Stimulated activated CD4-positive, alpha-beta T cell treated with anti-CD3 and anti-CD28 coated beads, Interleukin-12 subunit alpha, Interleukin-12 subunit beta, amount 100 ng/mL, for 4 hours (primary cell): ENCODE measurements at places on chromosomes 1 and 21.

GRCh38 chr1:189678779-189679178 lies 798.9 kb downstream of the BRINP3 start:
- DNase-seq, result no peak

GRCh38 chr1:26429721-26430120 lies 2.4 kb upstream of the DHDDS start:
- DNase-seq, result no peak

DNA sequence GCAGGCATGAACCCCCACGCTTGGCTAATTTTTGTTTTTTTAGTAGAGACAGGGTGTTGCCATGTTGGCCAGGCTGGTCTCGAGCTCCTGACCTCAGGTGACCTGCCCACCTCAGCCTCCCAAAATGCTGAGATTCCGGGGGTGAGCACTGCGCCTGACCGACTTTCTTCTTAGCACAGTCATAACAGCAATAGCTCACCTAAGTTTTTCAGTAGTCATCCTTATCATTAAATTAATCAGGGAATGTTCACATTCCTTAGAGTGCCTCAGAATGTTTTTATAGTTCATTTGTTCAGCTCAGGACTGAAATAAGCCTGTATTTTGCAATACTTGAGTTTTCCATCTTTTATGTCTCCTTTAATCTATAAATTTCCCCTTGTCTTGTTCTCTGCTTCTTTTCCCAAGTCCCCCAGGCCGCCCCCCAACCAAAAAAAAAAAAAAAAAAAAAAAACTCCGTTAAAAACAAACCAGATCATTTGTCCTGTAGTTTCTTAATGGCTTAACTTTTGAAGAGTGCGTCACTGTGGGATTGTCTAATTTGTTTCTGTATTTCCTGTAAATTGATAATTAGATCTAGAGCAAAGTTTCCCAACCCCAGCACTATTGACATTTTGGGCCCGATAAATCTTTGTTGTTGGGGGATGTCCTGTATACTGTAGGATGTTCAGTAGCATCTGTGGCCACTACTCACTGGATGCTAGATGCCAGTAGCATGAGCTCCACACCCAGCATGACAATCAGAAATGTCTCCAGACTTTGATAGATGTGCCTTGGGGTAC lies 120.7 kb downstream of the ITSN1 start:
- no peak for DNase-seq

DNA sequence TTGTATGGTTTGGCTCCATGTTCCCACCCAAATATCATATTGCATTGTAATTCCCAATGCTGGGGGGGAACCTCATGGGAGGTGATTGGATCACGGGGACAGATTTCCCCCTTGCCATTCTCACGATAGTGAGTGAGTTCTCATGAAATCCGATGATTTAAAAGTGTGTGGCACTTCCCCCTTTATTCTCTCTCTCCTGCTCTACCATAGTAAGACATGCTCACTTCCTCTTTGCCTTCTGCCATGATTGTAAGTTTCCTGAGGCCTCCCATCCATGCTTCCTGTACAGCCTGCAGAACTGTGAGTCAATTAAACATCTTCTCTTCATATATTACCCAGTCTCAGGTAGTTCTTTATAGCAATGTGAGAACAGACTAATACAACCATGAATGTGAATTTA lies 211.6 kb upstream of the NR5A2 start:
- DNase-seq, result no peak

DNA sequence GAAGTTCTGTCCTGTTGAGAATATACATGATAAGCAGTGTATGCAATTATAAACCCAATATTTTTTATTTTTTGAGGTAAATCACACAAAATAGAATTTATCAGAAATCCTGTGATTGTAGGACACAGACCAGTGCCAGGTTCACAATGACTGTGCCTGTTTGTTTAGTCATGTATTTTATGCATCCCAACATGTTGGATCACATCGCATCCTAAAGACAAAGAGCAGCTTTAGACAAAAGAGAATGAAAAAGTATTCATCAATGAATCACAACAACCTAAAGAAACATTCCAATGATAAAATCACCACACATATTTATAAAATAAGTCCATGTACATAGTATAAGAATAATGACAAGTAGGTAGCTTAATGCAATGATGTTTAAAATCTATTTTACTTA lies 53.2 kb upstream of the LRRC8D start:
- DNase-seq, result no peak

- DNase-seq, result no peak
Observed at GRCh38 chr1:226436855-226437491, 29.1 kb upstream of the PARP1 start.

- DNase-seq, result no peak
Observed at GRCh38 chr1:65011983-65012382, 45.6 kb upstream of the JAK1 start.

- DNase-seq, result no peak
Observed at GRCh38 chr1:214363386-214363785, 82.4 kb downstream of the SMYD2 start.

GRCh38 chr1:43885279-43885801 lies 48.3 kb upstream of the ARTN start:
- DNase-seq, result no peak

- DNase-seq, result no peak
Observed at GRCh38 chr1:117104986-117105385, 16.6 kb downstream of the TRIM45 start.

DNA sequence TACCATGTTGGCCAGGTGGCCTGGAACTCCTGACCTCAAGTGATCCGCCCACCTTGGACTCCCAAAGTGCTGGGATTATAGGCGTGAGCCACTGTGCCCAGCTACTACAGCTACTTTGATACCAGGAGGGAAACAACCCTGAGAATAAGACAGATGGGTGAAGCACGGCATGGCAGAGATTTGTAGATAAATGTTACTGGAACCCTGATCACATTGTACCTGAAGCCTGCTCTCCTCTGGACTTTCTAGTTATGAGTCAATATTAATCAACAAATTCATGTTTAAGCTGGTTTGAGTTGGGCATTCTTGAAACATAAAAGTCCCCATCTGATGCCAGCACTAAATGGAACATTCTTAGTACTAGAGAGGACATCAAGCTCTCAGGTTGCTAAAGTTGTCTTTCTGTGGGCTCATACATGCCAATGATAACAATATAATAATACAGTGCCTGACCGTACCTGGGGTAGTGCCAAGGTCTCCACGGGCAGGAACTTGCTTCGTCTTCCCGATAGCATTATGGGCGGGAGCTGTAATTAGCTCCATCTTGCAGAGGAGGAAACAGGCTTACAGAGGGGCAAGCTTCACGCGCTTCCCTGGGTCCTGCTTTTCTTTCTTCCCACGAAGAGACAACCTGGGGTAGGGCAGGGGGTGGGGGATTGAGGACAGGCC lies 30.7 kb upstream of the SLC19A1 start:
- no peak for DNase-seq

GRCh38 chr1:67489643-67490042 lies 59.4 kb upstream of the SERBP1 start:
- DNase-seq, result peak; percentile 3

DNA sequence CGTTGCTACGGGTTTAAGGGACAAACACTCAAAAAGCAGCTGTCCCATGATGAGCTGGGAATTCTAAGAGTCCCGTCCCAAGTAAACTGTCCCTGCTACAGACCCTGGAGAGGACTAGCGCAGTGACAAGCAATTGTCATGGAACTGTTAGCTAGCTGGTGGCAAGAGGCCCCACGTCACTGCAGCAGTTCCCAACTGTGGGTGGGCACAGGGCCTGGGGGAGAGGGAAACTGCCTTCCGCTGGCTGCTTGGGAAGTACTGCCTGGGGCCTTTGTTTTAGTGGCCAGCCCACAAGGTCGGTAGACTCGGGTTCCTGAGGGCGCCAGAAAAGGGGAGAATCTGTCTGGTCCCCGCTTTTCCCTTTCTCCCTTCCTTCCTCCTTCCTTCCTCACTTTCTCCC lies 97.4 kb downstream of the LACTBL1 start:
- DNase-seq, result no peak

DNA sequence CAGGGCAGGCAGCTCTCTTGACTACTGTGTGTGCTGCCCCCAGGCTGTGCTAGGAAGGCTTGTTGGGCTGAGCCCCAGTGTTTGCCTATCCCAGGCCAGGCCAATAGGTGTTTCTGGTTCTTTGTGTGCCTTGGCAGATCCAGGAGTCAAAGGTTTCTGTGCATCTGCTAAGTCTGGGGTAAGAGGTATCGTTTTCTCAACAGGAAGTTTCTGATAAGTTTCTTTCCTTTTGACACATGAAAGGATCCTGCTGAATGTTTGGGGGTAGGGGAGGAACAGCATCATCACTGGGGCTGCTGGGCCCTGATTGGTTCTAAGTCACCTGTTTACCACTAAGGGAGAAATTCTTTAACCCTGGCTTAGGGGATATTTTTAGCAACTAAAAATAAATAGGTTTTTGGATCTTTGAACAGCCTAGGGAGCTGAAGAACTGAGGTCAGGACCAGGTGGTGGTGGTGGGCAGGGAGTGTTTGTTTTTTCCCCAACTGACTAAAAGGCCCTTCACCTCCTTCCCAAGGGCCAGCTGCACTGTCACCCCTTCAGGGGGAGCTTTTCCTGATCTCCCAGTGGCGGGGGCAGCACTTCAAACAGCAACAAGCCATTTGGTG lies 85.1 kb downstream of the KCNN3 start:
- peak; percentile 39 for DNase-seq

- DNase-seq, result no peak
Observed at GRCh38 chr1:42748461-42749410, 8.7 kb upstream of the CLDN19 start.

DNA sequence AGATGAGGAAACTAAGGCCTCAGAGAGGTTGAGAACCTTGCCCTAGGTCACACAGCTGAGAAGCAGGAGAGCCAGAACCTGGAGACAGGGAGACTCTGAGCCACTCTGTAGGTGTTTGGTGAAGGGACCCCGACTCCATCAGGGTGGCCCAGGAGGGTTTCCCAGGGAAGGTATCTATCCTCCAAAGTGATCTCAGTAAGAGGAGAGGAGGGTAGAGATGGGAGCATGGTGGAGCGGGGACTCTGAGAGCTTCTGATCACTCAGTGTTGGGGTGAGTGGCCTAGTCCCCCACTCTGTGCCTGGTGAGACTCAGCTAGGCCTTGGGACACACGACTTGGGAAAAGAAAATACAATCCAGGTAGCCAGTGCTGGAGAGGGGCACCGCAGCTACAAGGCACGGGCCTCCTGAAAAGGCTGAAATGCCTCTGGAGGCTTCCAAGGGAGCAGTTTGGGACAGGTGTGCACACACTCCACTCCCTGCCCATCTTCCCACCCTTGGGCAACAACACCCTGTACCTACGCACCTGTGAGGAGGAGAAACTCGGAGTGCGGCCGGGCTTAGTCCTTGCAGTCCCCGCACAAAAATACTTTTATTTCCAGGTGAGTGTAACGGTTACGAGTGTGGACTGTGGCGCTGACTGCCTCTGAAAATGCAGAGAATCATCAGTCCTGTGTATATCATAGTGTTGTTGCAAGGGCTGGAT lies 80.8 kb downstream of the CAMK2N1 start:
- DNase-seq, result no peak

- no peak for DNase-seq
Observed at GRCh38 chr1:63748046-63748580, 25.7 kb upstream of the ROR1 start.

DNA sequence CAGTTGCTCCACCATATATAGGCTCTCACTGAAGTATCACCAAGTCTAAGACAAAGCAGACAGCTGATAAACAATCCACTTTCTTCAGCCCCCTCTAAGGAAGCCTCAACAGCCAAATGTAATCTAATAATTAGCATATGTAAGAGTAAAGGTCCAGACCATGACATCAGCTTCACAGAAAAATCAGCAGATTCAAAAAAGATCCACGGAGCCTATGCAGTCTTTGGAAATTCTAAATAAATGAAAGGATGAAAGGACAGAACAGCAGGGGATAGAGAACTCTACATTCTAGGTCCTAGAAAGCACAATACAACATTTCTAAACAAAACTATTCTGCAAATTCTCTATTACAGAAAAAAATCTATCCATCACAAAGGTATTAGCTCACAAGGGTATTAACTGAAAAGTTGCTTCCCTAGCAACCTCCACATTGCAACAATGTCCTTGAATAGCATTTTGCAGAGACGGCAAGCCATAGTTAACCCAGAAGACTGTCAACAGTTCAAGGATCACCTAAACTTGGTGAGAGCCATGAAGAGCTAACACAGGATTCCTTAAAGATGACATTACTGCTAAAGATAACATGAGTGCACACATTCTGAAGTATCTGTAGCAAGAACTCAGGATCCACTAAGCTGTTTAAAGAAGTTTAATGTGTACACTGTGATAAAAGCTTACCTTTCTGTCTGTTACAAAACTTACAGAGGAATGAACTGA lies 74.3 kb downstream of the SIPA1L2 start:
- DNase-seq, result no peak

DNA sequence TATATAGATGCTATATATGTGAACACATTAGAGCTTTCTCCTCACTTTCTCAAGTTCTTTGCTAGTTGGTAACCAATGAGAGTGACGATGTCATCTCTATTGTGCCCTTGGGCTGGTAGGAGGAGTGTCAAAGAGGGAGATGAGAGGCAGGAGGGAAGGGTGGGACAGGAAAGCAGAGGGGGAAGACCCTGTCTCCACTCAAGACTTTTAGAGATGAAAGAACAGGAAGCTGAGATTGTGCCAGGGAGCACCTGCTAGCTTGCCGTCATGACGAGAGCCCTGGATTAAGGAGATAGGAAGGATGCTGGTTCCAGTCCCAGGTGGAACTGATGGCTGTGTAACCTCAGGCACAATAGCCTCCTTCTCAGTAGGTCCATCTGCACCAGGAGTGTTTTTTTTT lies 16.7 kb downstream of the CNR2 start:
- no peak for DNase-seq

- peak; percentile 54 for DNase-seq
Observed at GRCh38 chr21:14773777-14774345, 227.7 kb upstream of the SAMSN1 start.

- DNase-seq, result no peak
Observed at GRCh38 chr1:17420391-17420918, 19.0 kb downstream of the RCC2 start.

GRCh38 chr1:114320586-114320985 lies 166.9 kb upstream of the SYT6 start:
- no peak for DNase-seq

GRCh38 chr1:84479998-84480397 lies 932 bp downstream of the RPF1 start:
- no peak for DNase-seq

DNA sequence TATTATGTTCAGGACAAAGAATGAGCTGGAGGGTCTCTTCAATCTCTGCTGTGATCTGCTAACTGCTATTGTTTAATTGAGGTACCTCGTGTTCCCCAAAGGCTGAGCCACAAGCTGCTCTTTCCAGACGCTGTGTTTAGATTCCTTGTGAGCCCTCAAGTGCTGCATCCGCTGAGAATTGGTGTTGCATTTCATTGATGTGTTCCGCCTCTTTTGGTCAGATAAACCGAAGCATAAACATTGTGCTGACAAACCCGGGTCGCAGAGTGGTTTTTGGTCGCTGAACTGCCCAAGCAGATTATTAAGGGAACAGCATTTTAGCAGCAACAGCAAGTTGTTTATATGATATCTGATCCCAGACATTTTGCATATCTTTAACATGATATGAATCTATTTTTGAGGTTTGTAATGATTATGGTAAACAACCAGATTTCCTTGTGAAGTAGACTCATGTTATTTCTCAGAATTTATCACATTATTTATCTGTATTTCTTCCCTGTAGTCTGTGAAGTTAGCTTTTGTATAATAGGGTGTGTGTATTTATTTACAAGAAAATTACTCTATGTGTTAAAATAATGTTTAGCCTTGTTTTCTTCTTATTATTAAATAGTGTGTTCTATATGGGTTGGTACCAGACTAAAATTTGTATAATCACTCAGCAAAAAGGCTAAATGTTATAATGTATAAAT lies 217.2 kb upstream of the C1orf105 start:
- DNase-seq, result no peak
